Body of pancreas (tissue), 4 donors: ENCODE measurements at places on chromosomes 7 and 10. TPM values are rescaled to one million over a fixed set of nuclear protein-coding genes. Genes with fewer than 3 reads are reported as not detected.

PRF1 gene
- total RNA-seq = 6.3 TPM

HGF gene
- total RNA-seq = 6.9 TPM

OPN4 gene
- not detected for total RNA-seq

LEP gene
- total RNA-seq = 72.8 TPM

SLC16A12 gene
- 19.5 TPM for total RNA-seq

GATA3 gene
- total RNA-seq = 0.26 TPM

ZNF804B gene
- total RNA-seq = 4.9 TPM

CCDC7 gene
- total RNA-seq = 4.3 TPM

- peaks cover 31% of the 10 kb centered on the region for H3K4me1 ChIP-seq
- H3K4me3 ChIP-seq = peak within 1 kb of the TSS; percentile 34
- no peak within 1 kb of the TSS for H3K27ac ChIP-seq
- DNase-seq = peak; percentile 51
- no peaks in the 10 kb centered on the region for H3K27me3 ChIP-seq
These were observed at the start of gene TFPI2 for GRCh38 chr7:93890464-93891068. Gene TFPI2 (minus strand): TSS chr7:93890753. CDS start chr7:93890678, 75 bp downstream.

GRCh38 chr7:114081606-114082425 lies 163.0 kb upstream of the PPP1R3A start:
- H3K27ac ChIP-seq = no peak overlapping the region
- H3K4me3 ChIP-seq = no peak overlapping the region
- H3K4me1 ChIP-seq = peaks cover 35% of the 10 kb centered on the region
- no peak for DNase-seq

- no peak overlapping the region for H3K27ac ChIP-seq
- peaks cover 21% of the 10 kb centered on the region for H3K4me1 ChIP-seq
- H3K4me3 ChIP-seq = no peak overlapping the region
These were observed 230.1 kb downstream of the WDR11 start for GRCh38 chr10:121081306-121081705.

- H3K27ac ChIP-seq = no peak overlapping the region
- H3K27me3 ChIP-seq = no peaks in the 10 kb centered on the region
- no peak overlapping the region for H3K4me3 ChIP-seq
- no peak for DNase-seq
These were observed 42.1 kb upstream of the EFCAB10 start for GRCh38 chr7:105623378-105623777.

GRCh38 chr10:124994573-124995473 lies 52.9 kb downstream of the ZRANB1 start:
- H3K4me3 ChIP-seq = no peak overlapping the region
- no peak overlapping the region for H3K27ac ChIP-seq
- H3K36me3 ChIP-seq = peaks cover 38% of the 10 kb centered on the region
- H3K27me3 ChIP-seq = no peaks in the 10 kb centered on the region
- DNase-seq = peak; percentile 16
- peaks cover 11% of the 10 kb centered on the region for H3K4me1 ChIP-seq

DNA sequence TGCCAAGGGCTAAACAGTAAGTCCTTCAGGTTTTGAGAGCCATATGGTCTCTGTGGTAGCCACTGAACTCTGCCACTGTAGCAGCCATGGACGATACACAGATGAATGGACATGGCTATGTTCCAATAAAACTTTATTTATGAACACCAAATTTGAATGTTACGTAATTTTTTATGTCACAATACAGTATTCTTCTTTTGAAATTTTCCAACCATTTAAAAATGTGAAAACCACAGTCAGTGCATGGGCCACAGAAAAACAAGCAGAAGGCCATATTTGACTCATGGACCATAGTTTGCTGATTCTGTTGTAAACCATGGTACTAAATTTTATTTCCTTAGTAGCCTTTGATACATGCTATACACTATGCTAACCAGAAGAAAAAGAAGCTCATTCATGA lies 361.8 kb downstream of the MAGI2 start:
- H3K4me1 ChIP-seq = no peaks in the 10 kb centered on the region
- no peak for DNase-seq
- no peaks in the 10 kb centered on the region for H3K36me3 ChIP-seq
- H3K4me3 ChIP-seq = no peak overlapping the region

DNA sequence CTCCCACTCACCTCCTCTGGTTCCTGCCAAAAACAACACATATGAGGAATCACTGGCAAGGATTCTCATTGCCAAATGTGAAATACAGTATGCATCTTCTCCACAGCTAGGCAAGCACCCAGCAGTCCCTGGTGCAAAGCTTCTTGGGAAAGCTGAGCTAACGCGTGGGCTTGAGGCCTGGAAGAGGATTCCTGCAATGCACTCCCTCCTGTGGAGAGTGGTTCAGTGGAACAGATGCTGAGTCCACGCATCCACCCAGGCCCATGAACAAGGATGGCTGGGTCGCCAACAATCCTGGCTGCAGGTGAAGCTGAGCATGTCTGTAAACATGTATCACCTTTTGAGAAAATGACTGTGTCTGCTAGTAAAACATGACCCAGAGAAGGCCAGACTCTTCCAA lies 113.2 kb upstream of the CHST15 start:
- H3K27me3 ChIP-seq = no peaks in the 10 kb centered on the region
- no peaks in the 10 kb centered on the region for H3K4me1 ChIP-seq
- no peaks in the 10 kb centered on the region for H3K36me3 ChIP-seq
- H3K4me3 ChIP-seq = no peak overlapping the region
- no peak overlapping the region for H3K27ac ChIP-seq

- no peak for DNase-seq
- H3K4me1 ChIP-seq = peaks cover 8% of the 10 kb centered on the region
- H3K27me3 ChIP-seq = no peaks in the 10 kb centered on the region
- H3K27ac ChIP-seq = no peak overlapping the region
- no peaks in the 10 kb centered on the region for H3K36me3 ChIP-seq
These were observed 4.2 kb downstream of the LRRC27 start for GRCh38 chr10:132336064-132336746.

- no peak overlapping the region for H3K27ac ChIP-seq
- H3K4me1 ChIP-seq = no peaks in the 10 kb centered on the region
- no peak for DNase-seq
- H3K36me3 ChIP-seq = no peaks in the 10 kb centered on the region
- H3K4me3 ChIP-seq = no peak overlapping the region
These were observed 41.0 kb downstream of the SNX10 start for GRCh38 chr7:26332698-26333097.

DNA sequence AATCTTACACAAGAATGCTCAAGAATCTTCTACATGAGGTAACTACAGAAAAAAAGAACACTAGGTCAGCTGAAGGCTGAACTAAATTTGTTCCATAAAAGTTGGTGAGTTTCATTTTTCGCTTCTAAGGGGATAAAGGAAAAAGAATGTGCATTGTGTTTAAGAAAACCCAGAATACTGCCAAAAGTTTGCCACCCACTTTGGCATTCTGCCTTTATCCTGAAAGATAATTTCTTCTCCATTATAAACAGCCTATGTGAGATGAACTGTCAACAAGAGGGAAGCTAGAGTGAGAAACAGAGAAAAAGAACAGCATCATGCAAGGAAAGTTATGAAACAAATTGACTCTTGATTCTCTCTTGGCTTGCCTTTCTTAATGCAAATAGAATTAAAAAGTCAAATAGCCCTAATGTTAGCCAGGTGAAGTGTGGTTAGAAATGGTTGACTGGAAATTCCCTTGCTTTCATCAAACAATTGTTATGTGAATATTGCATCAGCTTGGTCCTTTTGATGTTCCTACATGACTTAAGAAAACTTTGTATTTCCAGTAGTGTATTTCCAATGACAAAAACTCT lies 25.8 kb downstream of the STEAP1 start:
- H3K27me3 ChIP-seq = no peaks in the 10 kb centered on the region
- H3K4me1 ChIP-seq = peaks cover 8% of the 10 kb centered on the region
- peak overlapping the region; percentile 20 for H3K27ac ChIP-seq
- H3K4me3 ChIP-seq = no peak overlapping the region
- no peak for DNase-seq
- no peaks in the 10 kb centered on the region for H3K36me3 ChIP-seq

GRCh38 chr10:13518076-13518692 lies 10.6 kb downstream of the BEND7 start:
- H3K4me3 ChIP-seq = no peak overlapping the region
- H3K4me1 ChIP-seq = no peaks in the 10 kb centered on the region
- DNase-seq = no peak
- no peak overlapping the region for H3K27ac ChIP-seq
- no peaks in the 10 kb centered on the region for H3K27me3 ChIP-seq
- no peaks in the 10 kb centered on the region for H3K36me3 ChIP-seq

- no peaks in the 10 kb centered on the region for H3K27me3 ChIP-seq
- H3K36me3 ChIP-seq = no peaks in the 10 kb centered on the region
- no peak for DNase-seq
- no peak overlapping the region for H3K27ac ChIP-seq
These were observed 300.9 kb upstream of the NPSR1 start for GRCh38 chr7:34357068-34357467.

DNA sequence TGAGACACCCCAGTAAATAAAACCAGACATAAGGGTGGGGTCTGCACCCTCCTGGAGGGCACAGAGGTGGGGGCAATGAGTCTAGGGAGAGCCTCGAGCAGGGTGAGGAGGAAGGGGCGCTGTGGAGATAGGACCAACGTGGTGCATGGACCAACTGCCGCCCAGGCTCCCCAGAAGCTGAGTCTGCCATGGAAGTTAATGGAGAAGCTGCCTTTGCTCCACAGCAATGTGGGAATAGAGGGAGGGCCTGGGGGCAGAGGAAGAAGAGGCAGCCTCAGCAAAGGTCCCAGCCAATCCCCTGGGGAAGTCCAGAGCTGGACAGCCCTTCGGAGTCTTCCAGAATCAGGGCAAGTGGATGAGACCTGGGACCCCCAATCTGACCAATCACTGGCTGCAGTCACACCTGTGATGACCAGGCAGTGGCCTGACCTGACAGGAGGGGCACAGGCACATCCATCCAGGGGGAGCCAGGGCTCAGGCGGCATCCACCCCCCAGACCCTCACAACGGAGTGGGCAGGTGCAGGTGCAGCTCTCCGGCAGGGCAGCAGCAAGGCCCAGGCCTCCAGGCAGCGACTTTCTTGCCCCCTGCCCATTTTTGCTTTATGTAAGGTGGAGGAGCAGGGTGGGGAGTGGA lies 242.2 kb upstream of the PPP2R2D start:
- H3K27ac ChIP-seq = no peak overlapping the region
- no peaks in the 10 kb centered on the region for H3K36me3 ChIP-seq
- H3K4me3 ChIP-seq = no peak overlapping the region

DNA sequence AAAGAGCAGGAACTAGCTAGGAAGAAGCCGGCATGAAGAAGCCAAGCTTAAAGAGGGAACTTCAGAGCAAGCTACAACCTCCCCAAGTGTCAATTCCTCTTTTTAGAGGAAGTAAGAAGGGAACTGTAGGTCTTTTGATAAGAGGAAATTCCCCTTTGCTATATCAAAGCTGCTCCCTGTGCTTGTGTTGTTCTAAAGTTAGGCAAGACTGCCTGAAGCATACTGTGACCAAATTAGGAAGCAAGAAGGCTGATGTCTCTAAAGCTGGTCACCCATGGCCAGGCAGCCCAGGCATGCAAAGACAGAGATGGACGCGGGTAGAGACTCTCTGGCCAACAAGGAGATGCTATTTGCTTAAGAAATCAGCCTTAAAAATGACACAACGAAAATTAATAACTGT lies 87.9 kb downstream of the RNF216 start:
- no peaks in the 10 kb centered on the region for H3K36me3 ChIP-seq
- H3K27ac ChIP-seq = peak overlapping the region; percentile 43
- H3K27me3 ChIP-seq = no peaks in the 10 kb centered on the region
- no peak overlapping the region for H3K4me3 ChIP-seq
- peaks cover 95% of the 10 kb centered on the region for H3K4me1 ChIP-seq
- peak; percentile 56 for DNase-seq

DNA sequence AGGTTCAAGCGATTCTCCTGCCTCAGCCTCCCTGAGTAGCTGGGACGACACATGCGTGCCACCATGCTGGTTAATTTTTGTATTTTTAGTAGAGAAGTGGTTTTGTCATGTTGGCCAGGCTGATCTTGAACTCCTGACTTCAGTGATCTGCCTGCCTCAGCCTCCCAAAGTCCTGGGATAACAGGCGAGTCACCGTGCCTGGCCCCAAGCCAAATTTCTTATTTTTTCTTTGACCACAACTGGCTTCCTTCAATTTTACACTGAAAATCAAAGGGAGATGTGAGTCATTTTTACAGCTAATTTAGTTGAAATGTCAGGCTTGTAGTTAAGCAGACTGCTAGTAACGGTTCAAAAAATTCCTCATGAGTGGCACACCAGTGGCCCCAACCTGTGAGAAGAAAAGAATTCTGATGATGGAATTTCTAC lies 7.8 kb downstream of the RNF216 start:
- H3K36me3 ChIP-seq = no peaks in the 10 kb centered on the region
- peak; percentile 20 for DNase-seq
- H3K4me3 ChIP-seq = no peak overlapping the region
- peaks cover 10% of the 10 kb centered on the region for H3K4me1 ChIP-seq
- no peak overlapping the region for H3K27ac ChIP-seq

GRCh38 chr10:118271671-118272070 lies 70.5 kb downstream of the FAM204A start:
- DNase-seq = no peak
- no peaks in the 10 kb centered on the region for H3K36me3 ChIP-seq
- no peak overlapping the region for H3K27ac ChIP-seq
- no peaks in the 10 kb centered on the region for H3K27me3 ChIP-seq

DNA sequence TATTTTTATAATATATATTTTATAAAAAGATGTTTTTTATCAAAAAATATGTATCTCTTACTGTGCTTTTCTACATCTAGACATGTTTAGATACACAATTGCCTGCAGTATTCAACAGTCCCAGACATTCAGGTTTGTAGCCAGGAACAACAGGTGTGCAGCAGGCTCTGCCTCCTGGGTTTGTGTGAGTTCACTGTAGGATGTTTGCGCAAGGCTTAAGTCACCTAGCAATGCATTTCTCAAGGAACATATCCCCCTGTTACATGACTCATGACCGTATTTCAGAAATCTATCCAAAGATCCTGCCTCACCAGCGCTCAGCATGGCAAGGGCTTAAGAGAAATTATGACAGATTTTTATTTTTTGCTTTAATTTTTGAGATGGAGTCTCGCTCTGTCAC lies 41.5 kb downstream of the PITRM1 start:
- no peak overlapping the region for H3K4me3 ChIP-seq
- H3K4me1 ChIP-seq = peaks cover 15% of the 10 kb centered on the region

DNA sequence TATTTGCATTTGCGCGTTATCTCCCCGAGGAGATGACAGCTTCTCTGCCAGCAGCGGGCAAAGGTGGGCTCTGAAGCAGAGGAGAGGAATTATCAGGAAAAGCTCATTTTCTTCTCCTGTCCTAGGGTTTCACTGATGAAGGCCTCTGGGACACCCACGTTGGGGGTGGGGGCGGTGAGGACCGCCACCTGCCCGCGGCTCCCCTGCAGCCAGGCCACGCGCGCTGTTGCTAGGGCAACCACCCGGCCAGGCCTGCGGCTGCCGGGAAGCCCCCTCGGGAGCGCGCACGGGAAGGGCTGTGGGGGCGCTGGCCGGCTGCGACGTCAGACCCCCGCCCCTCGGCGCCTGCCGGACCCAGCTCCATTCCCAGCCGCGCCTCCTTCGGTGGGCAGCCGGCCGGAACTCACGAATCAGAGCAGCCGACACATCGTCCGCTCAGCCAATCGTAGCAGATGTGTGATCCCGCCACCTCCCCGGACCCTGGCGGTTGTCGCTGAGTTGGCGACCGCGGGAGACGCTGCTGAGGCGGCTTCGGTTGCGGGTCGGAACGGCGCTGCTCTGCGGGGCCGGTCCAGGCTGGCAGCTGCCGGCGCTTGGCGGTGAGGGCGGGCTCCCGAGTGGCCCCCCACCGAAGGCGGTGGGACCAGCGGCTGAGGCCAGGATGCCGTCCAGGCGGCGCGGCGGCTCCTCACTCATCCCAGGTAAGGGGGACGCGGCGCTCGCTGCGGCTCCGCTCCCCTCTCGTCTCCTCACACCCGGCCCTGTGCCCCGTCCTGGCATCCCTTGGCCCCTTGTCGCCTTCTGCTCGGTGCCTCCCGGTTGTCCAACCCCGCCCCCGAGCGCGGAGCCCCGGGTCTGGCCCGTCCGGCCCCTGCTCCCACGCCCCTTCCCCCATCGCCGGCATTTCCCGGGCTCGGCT lies at the start of gene TPST1:
Gene TPST1 (plus strand): TSS at position 513 of the 919 bp plus-strand sequence. CDS start 35,092 bp downstream, outside the sequence.
- peaks cover 20% of the 10 kb centered on the region for H3K4me1 ChIP-seq
- H3K4me3 ChIP-seq = peak within 1 kb of the TSS; percentile 53
- DNase-seq = peak; percentile 89
- H3K27me3 ChIP-seq = no peaks in the 10 kb centered on the region
